Large intestine (tissue), 12 donors: ENCODE measurements at places on chromosomes 1 and 21. TPM values are rescaled to one million over a fixed set of nuclear protein-coding genes. Genes with fewer than 3 reads are reported as not detected.

DNA sequence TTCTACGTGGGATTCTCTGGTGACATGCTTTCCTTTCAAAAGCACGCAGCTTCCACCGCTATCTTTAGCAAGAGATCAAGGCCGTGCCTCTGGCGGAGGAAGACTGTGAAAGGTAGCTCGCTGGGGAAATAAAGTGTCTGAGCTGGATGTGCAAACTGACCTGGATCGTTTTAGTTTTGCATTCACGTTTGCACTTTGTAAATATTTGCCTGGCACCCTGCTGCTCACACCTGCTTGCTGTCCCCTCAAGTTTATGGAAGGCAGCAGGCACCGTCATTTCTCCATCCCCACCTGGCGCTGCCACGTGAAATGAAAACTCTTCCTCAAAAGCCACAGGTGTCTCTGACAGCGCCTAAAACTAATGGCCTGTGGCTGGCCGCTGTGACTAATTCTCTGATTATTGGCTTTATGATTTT, 44.0 kb upstream of the TARDBP start:
- no peak for DNase-seq

- no peak for DNase-seq
Observed at GRCh38 chr1:156880473-156880872, 13.0 kb upstream of the PEAR1 start.

GRCh38 chr1:25989440-25990234, 8.2 kb downstream of the PAFAH2 start:
- no peak for DNase-seq

- no peak for DNase-seq
Observed at GRCh38 chr1:176638713-176639526, 175.9 kb downstream of the PAPPA2 start.

Gene TPM3
- 303 TPM for polyA plus RNA-seq

- no peak for DNase-seq
Observed at GRCh38 chr1:103945774-103946173, 196.1 kb downstream of the AMY1C start.

DNA sequence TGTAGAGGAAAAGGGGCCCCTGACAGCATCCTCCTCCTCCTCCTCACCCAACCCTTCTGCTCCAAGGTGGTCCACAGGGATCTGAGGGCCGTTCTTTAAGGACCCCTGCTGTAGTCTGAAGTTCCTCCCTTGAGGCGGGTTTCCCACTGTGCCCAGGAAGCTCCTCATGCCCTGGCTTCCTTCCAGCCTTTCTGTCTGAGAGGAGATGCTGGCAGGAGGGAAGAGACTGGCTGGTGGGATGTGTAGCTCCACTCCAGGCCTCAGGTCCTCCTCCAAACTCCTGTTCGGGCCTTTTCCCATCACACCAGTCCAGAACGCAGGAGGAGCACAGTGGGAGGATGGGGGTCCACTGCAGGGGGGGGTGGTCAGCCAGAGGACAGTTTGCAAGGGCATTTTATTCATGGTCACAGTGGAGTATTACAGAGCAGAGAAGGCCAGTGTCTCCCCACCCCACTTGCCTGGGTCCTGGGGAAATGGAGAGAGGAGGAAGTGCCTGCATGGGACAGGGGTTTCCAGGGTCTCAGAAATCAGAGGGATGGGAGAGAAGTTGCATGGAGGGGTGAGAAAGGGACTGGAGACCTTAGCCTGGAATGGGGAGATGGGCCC, 7.8 kb downstream of the ETV3L start:
- DNase-seq: no peak

- no peak for DNase-seq
Observed at GRCh38 chr21:34606621-34607020, 8.3 kb downstream of the RCAN1 start.

DNA sequence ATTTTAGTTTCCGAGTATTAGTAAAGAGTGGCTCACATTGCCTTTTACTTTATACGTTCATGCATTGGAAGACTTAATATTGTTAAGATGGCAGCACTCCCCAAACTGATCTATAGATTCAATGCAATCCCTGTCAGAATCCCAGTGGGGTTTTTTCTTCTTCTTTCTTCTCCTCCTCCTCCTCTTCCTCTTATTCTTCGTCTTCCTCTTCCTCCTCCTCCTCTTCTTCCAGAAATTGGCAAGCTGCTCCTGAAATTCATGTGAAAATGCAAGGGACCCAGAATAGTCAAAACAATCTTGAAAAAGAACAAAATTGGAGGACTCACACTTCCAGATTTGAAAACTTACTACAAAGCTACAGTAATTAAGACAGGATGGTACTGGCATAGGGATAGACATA, 23.2 kb upstream of the MACF1 start:
- no peak for DNase-seq

GRCh38 chr1:244869364-244869827, 5.1 kb upstream of the HNRNPU start:
- DNase-seq: no peak

Gene CDA
- 0.64 TPM for polyA plus RNA-seq

- no peak for DNase-seq
Observed at GRCh38 chr1:168343566-168343965, 62.9 kb downstream of the TBX19 start.

Gene PRELP
- polyA plus RNA-seq: 4.4 TPM

DNA sequence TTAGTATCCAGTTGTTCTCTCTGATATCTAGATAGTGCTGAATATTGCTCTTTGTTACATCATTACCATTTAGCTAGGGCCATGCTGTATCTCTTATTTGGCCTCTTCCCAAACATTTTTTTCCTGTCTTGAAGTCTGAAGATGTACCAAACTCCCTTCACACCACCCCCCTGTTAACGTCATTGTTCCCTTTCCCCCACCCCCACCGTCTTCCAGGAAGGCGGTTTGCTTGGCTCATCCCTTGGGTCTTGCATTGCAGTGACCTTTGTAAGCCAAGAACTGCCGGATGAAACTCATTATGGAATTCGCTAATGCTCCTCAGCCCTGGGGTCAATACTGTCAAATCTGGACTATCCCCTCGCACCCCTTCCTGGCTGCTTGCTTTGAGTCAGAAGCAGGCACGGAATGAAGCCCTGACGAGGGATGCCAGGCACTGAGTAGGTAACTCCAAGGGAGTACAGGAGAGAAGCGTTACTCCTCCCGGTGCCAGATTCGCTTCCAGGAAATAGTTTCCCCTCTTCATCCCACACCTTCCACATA, 283.1 kb downstream of the TM2D1 start:
- DNase-seq: peak; percentile 25

Gene CELA3A
- polyA plus RNA-seq: 0.25 TPM

Gene TACSTD2
- polyA plus RNA-seq: 2.6 TPM

DNA sequence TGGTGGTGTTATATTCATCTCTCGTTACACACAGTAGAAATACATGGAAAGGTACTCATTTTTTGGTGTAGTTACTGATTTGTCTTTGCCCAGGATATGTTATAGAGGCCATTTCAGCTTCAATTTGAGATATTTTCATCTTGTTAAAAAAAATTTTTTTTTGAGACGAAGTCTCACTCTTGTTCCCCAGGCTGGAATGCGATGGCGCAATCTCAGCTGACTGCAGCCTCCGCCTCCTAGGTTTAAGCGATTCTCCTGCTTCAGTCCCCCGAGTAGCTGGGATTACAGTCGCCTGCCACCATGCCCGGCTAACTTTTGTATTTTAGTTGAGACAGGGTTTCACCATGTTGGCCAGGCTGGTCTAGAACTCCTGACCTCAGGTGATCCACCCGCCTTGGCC, 19.0 kb downstream of the MORC3 start:
- no peak for DNase-seq

DNA sequence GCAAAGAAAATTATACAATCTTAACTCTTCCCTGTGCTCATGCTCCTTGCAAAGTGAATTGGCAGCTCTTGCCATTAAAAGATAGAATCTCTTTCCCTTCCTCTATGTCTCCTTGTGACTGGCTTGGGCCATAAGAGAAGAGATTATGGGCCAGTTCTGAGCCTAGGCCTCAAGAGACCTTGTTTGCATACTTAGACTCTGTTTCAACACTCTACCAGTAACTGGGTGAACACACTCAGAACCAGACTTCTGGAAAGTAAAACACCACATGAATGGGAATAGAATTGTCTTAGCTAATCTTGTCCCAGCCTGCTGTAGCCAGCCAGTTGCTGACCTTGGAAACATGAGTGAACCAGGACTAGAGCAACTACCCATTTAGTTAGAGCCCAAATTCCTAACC, 15.3 kb upstream of the OR6K3 start:
- no peak for DNase-seq

Gene GSTM5
- 7.2 TPM for polyA plus RNA-seq

DNA sequence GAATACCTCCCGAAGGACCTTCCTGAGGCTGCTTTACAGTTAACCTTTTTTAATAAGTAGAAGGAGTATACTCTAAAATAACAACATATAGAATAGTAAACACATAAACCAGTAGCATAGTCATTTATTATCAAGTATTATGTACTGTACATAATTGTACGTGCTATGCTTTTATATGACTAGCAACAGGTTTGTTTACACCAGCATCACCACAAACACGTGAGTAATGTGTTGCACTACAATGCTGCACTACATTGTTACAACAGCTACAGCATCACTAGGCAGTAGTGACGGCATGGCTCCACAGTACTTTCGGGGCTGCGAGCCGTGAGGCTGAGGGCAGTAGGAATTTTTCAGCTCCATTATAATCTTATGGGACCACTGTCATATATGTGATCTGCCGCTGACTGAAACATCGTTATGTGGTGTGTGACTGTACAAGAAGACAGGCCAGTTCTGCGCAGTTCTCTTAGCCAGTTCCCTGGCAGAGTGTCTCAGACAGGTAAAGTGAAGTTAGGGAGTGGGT, 82.8 kb upstream of the LRRC8D start:
- no peak for DNase-seq

Gene UBE2U
- 0.15 TPM for polyA plus RNA-seq

GRCh38 chr1:177809819-177810218, 160.0 kb downstream of the SEC16B start:
- DNase-seq: no peak

Gene LMX1A
- polyA plus RNA-seq: 1.3 TPM

Gene KCNJ9
- 0.36 TPM for polyA plus RNA-seq

Gene ZNF648
- 0.04 TPM for polyA plus RNA-seq

DNA sequence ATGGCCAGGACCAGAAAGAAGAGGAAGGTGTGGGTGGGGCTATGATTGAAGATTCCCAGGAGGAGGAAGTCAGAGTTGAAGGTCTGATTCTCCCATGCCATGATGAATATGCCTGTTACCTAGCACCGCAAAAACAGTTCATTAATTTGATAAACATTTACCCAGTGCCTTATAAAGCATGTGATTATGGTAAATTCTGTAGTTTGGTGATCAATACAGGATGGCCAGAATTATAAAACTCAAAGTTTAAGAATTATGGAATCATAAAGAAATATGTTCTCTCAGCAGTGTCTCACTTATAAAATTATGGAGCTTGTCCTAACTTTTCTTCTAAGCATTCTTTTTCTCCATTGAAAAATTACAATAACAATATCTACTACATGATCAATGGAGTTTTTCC, at the start of gene OR2M7:
TSS of gene OR2M7 (minus strand) at position 101 of the 400 bp plus-strand sequence. CDS start at position 101, 0 bp downstream.
- no peak for DNase-seq

Gene MCOLN3
- 181 TPM for polyA plus RNA-seq

- peak; percentile 91 for DNase-seq
Observed at GRCh38 chr1:26353976-26354820, at the start of gene CRYBG2. CRYBG2 (minus strand) TSS chr1:26354130; CDS start chr1:26346657, 7,473 bp downstream.

- no peak for DNase-seq
Observed at GRCh38 chr1:18681423-18681835, 50.8 kb downstream of the PAX7 start.

GRCh38 chr1:37265786-37266667, 208.4 kb upstream of the ZC3H12A start:
- no peak for DNase-seq

- peak; percentile 7 for DNase-seq
Observed at GRCh38 chr1:206430031-206430983, 40.0 kb upstream of the IKBKE start.

DNA sequence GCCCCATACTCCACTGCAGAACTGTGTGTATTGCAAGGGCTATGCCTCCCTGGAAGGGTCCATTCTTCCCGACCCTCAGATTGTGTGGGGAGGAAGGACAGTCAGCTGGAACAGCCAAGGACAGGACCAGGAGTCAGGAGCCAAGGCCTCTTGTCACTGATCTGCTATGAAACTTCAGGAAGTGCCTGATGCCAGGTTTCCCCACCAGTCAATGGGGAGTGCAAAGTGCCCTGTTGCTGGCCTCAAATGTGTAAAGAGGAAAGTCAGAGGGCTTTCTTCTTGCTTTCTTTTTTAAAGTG, 168.8 kb downstream of the GRIK3 start:
- DNase-seq: no peak

DNA sequence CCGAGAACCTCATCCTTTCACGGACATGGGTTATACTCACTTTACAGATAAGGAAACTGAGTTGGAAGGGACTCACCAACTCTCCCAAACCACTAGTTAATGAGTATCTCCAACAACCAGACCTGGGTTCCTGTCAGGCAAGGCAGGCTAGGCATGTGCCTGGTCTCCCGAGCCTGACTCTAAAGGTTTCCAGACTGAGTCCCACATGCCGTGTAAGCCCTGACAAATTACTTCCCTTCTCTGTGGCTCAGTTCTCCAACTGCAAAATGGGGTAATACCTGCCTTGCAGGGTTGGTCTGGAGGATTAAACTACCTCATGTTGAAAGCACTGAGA, 34.3 kb downstream of the SSBP3 start:
- DNase-seq: no peak

DNA sequence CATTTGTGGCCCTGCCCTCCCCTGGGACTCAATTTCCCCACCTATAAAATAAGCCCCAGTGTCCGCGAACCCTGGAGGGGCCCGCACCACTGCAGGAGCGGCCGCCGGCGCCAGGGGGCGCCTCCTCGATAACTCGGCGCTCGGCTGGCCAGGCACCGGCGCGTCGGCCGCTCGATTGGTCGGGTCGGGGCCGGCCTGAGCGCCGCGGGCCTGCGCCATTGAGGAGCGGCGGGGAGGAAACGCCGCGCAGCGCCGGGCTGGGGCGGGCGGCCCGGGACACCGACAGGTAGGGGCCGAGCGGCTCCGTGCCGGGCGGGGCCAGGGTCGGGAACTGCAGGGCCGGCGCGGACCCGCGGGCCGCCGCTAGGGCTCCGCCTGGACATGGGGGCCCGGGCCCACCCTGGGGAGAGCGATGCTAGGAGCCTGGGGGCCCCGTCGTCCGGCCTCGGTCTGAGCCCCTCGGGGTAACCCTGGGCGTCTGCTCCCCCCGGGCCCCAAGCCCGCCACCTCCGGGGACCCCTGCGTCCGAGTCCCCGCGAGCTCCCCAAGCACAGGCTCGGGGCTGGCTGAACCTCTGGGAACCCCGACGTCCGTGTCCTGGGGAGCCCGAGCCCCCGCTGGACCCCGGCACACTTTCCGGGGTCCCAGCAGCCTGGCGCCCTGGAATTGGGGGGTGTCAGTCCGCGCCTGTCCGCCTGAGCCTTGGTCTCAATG, at the start of gene VPS13D:
TSS of gene VPS13D (plus strand) at position 196 of the 714 bp plus-strand sequence. CDS start 4,237 bp downstream, outside the sequence.
- DNase-seq: peak; percentile 74

GRCh38 chr1:160877221-160877620, 7.8 kb downstream of the ITLN1 start:
- DNase-seq: no peak

- DNase-seq: peak; percentile 47
Observed at GRCh38 chr1:109762821-109763645, 690 bp downstream of the EPS8L3 start.

Gene CA6
- not detected for polyA plus RNA-seq

Gene PRDM16
- 20.6 TPM for polyA plus RNA-seq

- DNase-seq: no peak
Observed at GRCh38 chr1:162284206-162284955, 92.3 kb downstream of the SPATA46 start.

GRCh38 chr1:225868631-225869330, 13.4 kb downstream of the TMEM63A start:
- DNase-seq: no peak

Gene CD2
- polyA plus RNA-seq: 2.0 TPM
